Left lobe of liver (tissue), 2 donors: ENCODE measurements at places on chromosomes 7 and 10. TPM values are rescaled to one million over a fixed set of nuclear protein-coding genes. Genes with fewer than 3 reads are reported as not detected.

- DNase-seq, result no peak
Measured at GRCh38 chr7:106895246-106895864, 30.3 kb downstream of the PIK3CG start.

DNA sequence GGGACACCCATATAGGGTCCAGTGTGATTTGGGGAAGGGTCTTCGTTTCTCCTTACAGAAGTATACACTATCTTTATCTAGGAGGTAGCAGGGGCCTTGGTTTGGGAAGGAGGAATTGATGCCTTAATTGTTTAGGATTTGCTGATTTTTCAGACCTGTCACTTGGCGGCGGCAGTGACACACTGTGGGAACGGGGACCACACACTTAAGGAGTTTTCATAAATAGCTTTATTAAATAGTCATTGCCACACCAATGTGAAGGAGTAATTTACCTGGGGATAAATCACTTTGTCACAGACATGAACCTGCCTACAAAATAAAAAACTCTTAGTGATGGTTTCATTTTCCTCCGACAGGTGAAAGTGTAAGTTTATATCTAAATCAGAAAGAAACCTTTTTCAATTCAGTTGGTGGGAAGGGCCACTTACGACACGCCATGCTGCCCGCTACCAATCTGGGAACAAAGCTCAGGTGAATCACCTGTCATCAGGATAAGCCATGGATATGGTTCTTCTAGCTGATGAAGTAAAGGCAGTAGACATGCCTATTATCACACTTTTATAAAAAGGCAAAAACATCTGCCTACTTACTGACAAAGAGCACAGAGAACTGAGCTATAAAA, 12.3 kb upstream of the ENO4 start:
- DNase-seq, result no peak

DNA sequence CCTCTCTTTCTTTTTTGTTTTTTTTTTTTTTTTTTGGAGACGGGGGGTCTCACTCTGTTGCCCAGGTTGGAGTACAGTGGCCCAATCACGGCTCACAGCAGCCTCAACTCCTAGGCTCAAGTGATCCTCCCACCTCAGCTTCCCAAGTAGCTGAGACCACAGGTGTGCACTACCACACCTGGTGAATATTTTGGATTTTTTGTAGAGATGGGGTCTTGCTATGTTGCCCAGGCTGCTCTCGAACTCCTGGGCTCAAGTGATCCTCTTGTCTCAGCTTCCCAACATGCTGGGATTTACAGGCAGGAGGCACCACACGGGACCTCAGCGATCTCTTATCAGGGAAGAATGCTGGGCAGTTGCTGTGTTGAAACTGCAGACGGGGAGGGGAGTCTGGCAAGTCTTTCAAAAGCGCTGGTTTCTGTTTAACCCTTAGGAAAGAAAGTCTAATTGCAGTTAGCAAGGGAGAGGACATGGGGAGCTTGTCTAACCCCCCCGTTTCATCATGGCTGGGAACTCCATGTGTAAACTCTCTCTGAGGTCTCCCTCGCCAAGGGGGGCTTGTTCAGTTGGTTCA, 39.6 kb upstream of the LMTK2 start:
- no peak for DNase-seq

- no peak for DNase-seq
Measured at GRCh38 chr7:142508251-142508650, 241.0 kb upstream of the PRSS1 start.

DNA sequence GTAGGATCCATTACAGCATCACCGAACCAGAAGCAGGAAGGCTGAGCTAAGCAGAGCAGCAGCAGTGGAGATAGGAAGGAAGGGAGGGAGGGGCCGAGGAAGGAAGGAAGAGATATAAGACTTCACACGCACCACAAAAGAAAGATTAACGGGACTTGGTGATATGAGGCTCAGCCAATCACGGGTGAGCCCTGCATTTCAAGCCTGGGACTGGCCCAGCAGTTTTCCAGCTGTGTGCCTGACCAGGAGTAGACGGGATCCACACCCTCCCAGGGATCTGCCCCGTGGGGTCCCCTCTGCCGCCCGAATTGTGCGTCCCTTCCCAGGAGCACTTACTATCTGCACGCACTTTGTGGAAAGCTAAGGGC, 16.2 kb downstream of the ATG9B start:
- no peak for DNase-seq

DNA sequence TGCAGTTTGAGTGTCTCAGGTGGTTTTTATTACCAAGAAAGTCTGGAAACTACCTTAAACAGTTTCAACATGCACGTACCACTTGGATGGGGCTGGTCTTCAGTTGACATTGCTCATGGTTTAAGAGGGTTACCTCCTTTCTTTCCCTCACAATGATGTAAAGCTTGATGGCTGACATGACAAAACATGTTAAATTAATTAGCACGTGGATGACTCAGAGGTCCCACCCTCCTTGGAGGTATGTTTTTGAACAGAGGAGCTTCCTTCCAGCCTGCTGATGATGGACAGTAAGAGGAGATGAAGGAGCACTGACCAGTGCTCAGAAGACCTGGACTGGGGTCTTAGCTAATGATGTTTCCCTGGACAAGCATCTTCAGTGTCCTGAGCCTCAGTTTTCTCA, 322.3 kb upstream of the PODXL start:
- DNase-seq, result no peak

DNA sequence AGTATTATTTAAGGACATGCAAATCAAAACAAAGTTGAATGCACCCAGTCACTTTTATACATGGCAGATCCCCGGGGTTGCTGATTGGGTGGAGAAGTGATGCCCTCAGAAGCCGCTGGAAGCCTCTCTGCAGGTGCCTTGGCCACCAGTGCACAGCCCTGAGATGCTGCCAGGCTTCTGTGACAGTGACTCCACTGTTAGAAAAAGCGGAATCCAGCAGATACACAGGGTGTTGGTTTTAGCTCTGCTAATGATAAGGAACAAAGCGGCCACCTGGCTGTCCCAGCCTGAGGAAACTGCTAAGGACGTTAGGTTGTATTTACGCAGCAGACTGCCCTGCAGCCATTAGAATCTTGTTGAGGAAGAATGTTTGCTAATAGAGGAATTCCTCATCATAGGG, 47.5 kb downstream of the JAKMIP3 start:
- DNase-seq, result peak; percentile 39

Gene FKBP6
- total RNA-seq, result not detected

- DNase-seq, result peak; percentile 98
Measured at GRCh38 chr7:76310102-76310957, 7.9 kb downstream of the HSPB1 start.

Gene PTPRN2
- 0.33 TPM for total RNA-seq

DNA sequence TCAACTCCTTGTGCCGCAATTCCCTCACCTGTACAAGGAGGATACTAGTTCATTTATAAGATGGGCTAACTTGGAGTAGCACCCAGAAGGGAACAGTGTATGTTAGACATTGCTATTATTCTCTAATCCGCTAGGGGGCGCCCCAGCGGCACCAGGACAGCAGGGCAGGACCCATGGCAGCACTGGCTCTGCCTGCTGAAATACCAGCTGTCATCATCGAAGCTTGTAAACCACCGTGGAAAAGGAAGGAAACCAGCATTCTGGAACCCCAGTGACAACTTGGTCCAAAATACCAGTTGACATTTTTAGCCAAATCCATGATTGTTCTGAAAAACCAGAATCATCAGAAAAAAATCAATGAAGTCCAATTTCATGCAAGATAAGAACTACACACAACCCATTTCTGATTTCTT, 134.4 kb downstream of the ITGA8 start:
- peak; percentile 59 for DNase-seq
